Hypothalamus (tissue), 51 donors: ENCODE measurements at places on chromosomes 4 and X.

- no peak for DNase-seq
Observed at GRCh38 chrX:133415276-133416105, at the start of gene GPC4. Gene GPC4, minus strand, starts transcription at chrX:133415489. Its CDS starts 524 bp downstream, at chrX:133414965.

GRCh38 chr4:183445097-183445428 is 627 bp downstream of the CDKN2AIP start:
- DNase-seq: no peak

GRCh38 chrX:51192104-51192503 is 140.5 kb upstream of the NUDT10 start:
- DNase-seq: no peak

GRCh38 chrX:1167466-1167865 is 45.0 kb downstream of the CRLF2 start:
- DNase-seq: no peak

- DNase-seq: no peak
Observed at GRCh38 chr4:150911326-150911725, 103.8 kb downstream of the LRBA start.

DNA sequence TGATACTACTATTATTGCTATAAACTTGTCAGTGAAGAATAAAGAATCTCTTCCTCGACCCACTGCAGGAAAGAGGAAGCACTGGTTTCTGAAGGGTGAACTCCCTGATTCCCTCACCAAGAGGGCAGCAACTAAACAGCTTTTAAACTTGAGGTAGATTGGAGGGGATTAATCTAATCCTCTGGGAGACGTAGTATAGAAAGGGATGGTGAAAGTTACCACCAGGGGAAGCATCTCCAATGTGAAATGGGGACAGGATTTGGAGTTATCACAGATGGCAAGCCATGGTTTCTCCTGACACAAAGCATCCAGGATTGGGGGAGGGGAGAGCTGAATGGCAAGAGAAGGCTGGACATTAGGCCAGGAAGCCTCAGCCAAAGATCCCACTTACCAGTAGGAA is 62.7 kb upstream of the PTPN13 start:
- no peak for DNase-seq

GRCh38 chr4:3446631-3447320 is 5.0 kb downstream of the HGFAC start:
- DNase-seq: no peak

DNA sequence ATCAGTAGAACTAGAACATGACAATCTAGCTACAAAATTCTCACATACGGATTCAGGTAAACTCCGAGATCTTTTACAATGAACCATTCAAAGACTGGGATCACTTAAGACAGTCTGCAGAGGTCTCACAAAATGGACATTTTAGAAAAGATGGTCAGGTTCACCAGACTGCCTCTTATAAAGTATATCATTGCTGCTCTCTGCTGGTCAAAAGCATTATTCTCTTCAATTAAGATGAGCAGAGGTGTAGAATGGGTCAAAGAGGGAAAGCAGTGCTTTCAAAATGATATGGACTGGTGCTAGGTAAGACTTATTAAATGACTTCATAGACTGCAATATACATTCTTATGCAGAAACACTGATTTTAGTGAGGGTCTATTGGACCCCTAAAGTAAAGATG is 434.7 kb downstream of the PACRGL start:
- no peak for DNase-seq

GRCh38 chr4:128385683-128386304 is 98.2 kb upstream of the PGRMC2 start:
- no peak for DNase-seq

GRCh38 chr4:850323-850945 is 24.5 kb upstream of the CPLX1 start:
- no peak for DNase-seq

GRCh38 chr4:41256740-41257256 is at the start of gene UCHL1:
Gene UCHL1, plus strand, starts transcription at chr4:41256928. Its CDS starts 49 bp downstream, at chr4:41256977.
- DNase-seq: peak; percentile 87

- no peak for DNase-seq
Observed at GRCh38 chrX:19566359-19567222, 51.3 kb upstream of the MAP3K15 start.

- DNase-seq: no peak
Observed at GRCh38 chr4:174275101-174275500, 8.4 kb downstream of the FBXO8 start.

- no peak for DNase-seq
Observed at GRCh38 chr4:16636912-16637630, 261.4 kb downstream of the LDB2 start.

GRCh38 chrX:11435568-11435967 is 142.4 kb downstream of the AMELX start:
- no peak for DNase-seq

GRCh38 chrX:109403922-109404321 is 78.0 kb downstream of the GUCY2F start:
- DNase-seq: no peak

DNA sequence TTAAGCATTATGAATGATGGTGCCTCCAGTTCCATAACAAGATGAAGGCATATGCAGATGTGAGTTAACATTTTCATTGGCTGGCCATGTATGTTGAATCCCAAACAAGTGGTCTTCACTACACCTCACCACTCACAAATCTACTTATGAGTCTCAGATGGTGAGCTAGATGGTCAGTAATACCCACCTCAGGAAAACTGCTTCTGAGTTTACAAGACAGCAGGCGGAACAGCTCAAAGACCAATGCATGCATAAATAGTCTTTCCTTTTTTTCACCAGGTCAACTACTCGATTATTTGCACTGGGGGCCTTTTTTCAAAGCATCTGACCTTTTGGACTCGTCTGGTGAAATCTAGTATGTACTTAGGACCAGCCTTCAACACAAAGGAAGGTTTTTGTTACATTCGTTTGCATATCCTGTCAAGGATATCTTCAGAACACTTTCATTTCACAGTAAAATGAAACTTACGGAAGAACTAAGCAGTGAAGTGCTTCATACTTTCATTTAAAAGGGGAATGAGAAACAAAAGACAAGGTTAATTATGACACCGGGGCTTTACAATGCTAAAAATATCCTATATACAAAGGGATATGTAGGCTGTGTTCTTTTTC is 23.1 kb upstream of the TLR7 start:
- DNase-seq: no peak

DNA sequence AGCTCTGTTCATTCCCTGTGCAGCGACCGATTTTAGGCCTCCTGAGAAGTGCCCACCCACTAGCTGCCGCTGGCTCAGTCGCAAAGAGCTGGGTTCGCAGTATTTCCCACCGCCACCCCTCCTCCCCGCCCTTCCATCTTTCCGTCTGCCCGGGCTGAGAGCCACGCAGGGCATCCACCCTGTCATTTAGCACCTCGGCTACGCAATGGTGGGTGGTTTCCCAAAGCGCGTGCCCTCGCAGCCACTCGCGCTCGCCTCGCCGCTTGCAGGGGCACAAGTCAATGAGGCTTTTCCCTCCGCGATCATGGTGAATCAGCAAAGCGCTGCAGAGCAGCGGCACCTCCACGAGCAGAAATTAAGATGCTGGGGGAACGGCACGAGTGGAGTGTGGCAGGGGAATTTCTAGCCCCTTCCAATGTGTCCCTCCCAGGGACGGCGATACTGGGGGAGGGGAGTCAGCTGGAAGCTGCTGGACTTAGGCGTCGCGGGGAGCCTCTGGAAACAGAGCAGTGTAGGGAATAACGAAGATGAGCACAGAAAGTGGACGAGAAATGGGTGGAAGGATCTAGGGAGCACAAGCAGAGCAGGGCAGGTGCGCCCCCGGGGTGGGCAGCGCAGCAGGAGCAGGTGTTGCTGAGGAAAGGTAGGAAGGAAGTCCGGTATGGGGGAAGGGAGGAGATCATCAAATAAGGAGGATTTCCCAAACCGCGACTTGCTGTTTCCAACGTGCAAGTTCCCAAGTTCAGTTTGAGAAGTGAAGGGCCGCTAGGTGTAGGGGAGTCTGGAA is 2.4 kb upstream of the PTCHD1 start:
- no peak for DNase-seq

- no peak for DNase-seq
Observed at GRCh38 chrX:100410901-100411801, 1.1 kb upstream of the PCDH19 start.

DNA sequence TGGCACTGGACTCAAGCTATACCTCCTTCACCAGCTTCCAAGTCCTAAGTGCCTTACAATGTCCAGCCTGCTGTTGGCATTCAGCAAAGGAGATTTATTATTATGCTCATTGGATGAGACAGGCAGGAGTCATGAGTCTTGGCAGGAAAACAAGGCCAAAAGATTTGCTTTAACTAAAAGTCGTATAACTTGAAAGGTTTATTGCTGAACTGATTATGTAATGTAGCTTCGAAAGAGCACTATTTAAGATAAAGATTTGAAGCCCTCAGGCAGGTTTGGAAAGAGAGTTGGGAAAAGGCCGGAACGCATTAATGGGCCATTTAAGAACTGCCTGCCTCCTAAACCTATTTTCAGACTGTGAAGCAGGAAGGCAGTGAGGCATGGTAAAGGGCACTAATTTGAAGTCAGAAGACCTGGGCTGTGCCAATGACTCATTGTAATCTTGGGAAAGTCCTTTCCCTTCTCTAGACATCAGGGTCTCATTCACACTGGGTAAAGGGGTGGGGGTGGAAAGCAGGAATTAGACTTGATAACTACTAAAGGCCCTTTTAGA is 280.5 kb upstream of the EDA2R start:
- DNase-seq: no peak

GRCh38 chr4:98646422-98646821 is 12.0 kb downstream of the TSPAN5 start:
- no peak for DNase-seq

DNA sequence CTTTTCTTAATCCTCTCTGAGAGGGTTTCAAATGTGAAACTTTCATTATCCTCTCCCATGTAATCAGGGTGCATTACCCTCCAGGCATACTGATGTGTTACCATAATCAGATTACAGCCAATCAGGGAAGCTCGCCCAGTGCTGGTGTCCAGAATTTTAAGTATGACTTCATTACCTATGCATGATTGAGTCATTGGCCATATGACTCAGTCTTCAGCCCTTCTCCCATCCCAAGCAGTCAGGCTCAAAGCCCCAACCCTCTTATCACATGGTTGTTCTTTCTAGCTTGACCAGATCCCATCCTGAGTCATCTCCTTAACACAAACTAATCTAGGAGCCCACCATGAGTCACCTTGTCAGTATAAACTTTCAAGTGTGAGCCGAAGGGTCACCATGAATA is 1668.1 kb upstream of the AGA start:
- DNase-seq: no peak

DNA sequence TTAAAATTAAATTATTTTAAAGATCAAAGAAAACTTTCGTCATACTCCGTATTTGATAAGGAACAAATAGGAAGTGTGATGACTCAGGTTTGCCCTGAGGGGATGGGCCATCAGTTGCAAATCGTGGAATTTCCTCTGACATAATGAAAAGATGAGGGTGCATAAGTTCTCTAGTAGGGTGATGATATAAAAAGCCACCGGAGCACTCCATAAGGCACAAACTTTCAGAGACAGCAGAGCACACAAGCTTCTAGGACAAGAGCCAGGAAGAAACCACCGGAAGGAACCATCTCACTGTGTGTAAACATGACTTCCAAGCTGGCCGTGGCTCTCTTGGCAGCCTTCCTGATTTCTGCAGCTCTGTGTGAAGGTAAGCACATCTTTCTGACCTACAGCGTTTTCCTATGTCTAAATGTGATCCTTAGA is at the start of gene CXCL8:
Gene CXCL8, plus strand, starts transcription at position 217 of the 426 bp plus-strand sequence. Its CDS starts 90 bp downstream, at position 307.
- peak; percentile 15 for DNase-seq

DNA sequence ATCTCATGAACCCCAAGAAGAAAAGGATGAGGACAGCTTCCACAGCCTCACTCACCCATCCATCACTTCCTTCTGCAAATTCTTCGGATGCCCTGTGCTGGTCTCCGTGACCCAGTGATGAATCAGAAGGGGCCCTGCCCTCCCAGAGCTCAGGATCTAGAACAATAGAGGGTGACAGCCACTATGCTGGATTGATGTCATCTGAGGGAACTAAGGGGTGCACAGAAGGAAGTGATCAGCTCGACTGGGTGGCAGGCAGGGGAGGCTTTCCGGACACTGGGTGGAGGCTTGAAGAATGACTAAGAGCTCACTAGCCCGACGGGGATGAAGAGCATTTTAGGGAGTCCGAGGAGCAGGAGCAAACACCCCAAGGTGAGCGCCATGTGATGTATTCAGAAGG is 1.4 kb upstream of the ZNF185 start:
- no peak for DNase-seq

- DNase-seq: no peak
Observed at GRCh38 chr4:148092316-148093014, 349.7 kb downstream of the NR3C2 start.

GRCh38 chr4:152660526-152660925 is 19.3 kb downstream of the TMEM154 start:
- no peak for DNase-seq

GRCh38 chr4:101418055-101418454 is 70.7 kb upstream of the PPP3CA start:
- DNase-seq: no peak

GRCh38 chr4:164924670-164925238 is 47.8 kb downstream of the APELA start:
- DNase-seq: no peak

- no peak for DNase-seq
Observed at GRCh38 chrX:25096522-25097045, 80.8 kb upstream of the ARX start.

DNA sequence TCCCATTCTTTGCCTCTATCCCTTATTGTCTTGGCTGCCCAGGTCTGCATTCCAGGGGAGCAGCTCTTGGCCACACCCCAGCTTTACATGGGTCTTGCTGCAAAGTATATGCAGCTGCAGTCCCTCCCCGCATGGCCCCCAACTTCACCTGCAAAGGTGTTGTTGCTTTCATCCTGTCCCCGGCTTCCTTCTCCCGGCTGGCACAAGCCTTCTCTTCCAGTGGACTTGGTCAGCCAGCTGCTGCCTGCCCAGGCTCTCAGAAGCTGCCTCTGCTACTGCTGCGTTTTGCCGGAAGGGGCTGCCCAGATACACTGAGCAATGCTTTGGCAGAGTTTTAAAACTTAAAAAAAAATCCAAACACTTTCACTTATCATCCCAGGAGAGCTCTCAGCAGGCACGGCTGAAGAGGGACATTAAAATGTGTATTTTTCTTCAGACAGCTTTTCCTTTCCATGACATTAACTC is 121.2 kb upstream of the PDLIM3 start:
- peak; percentile 25 for DNase-seq

DNA sequence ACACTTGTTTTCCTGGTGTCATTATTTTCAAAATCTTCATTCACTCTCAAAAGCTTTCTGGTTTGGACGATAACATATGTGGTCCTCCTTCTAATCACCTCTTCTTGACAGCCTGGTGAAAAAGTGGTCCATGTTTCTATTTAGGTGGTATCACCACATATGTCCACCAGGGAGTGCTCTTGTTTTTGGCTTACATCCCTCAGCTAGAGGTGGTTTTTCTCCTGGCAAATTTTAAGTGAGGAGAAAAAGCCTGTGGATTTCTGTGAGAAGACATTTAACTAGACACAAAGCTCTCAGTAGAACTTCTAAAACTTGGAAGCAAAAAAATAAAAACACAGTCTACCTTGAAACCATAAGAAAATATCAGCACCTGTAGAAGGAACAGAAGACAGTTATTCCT is 58.0 kb upstream of the FRMPD4 start:
- DNase-seq: no peak

DNA sequence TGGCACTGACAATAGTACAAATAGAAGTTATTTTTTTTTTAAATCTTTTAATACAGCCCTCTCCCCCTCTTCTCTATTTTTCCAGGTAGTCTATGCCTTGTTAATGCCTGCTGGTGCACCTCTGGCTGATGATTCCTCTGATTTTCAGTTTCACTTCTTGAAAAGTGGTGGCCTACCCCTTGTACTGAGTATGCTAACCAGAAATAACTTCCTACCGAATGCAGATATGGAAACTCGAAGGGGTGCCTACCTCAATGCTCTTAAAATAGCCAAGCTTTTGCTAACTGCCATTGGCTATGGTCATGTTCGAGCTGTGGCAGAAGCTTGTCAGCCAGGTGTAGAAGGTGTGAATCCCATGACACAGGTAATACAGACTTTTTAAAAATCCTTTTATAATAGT is 99.1 kb downstream of the USP9X start:
- DNase-seq: no peak
